ENCODE measurements at places on chromosomes 12 and 14.

GRCh38 chr14:71155743-71156142, 248.5 kb downstream of the PCNX1 start:
- DNase-seq: no peak

DNA sequence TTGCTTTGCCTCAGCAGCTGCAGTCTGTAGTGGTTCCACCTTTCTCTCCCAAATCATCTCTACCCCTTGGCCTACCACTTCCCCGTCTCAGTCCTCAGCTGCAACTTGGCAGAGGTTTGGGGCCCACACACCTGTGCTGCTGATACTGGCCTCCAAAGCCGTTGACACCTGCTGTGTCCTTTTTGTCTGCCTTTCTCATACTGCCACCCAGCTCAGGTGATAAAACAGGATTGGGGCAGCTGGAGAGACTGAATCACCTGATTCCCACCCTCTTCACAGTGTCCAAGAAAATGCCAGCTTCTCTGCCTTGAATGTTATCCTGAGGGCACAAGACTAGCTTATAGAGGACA, 103.7 kb downstream of the ETV6 start:
- no peak for DNase-seq

DNA sequence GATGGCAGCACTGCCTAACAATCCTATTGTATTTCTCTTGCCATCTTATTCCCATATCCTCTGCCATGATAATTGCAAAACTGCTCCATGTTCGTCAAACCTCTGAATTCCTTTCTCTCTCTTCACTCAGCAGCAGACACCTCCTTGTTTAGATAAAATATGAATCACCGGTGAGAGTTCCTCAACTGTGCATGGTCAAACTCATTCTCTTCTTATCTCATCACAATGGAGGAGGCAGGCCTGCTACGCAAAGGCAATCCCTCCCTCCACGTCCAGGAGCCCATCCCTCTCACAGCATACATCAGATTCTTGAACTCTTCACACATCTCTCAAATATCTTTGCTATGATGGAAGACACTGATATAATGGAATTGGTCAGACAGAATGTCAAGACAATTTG, 90.1 kb upstream of the DAAM1 start:
- no peak for DNase-seq

DNA sequence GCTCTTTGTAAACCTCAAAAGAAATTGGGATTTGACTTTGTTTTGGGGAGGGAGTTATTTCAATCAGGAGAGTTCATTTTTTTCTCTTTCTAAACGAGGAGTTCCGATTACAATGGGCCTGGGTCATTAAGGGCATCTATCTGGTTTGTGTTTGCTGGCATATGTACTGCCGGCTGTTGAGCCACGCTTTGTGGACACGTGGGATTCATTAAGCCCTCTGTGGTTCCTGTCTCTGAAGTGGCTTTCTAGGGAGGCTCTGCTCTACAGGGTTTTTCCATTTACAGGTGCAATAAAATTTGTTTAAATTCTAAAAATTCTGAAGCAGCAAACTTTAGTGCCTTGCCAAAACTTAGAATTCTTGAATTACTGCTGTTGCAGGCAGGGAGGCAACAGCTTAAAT, 57.9 kb downstream of the GNS start:
- DNase-seq: no peak

DNA sequence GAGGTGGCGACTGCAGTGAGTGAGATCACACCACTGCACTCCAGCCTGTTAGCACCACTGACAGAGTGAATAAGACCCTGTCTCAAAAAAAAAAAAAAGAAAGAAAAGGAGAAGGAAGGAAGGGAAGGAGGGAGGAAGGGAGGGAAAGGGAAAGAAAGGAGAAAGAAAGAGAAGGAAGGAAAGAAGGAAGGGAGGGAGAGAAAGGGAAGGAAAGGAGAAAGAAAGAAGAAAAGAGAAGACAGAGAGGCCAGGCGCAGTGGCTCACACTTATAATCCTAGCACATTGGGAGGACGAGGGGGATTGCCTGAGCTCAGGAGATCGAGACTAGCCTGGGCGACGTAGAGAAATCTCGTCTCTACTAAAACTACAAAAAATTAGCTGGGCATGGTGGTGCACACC, 13.2 kb downstream of the DCAF5 start:
- no peak for DNase-seq

DNA sequence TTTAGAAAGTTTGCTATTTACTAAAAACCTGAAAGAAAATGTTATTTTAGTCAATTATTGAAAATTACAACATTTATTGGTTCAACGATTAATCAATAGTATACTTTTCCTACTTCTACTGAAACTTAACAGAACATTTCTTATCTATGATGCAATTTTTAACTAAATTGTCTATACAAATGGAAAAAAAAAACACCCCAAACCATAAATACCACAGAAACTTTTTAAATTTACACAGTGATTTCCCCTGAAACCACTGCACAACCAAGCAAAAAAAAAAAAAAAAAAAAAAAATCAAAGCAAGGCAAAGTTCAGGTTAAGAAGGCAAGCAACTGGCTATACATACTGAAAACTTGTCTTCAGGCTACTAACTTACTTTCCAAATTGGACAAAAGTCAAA, 71.9 kb upstream of the POC1B start:
- no peak for DNase-seq

GRCh38 chr12:28456934-28457710, 266.9 kb downstream of the CCDC91 start:
- no peak for DNase-seq

- DNase-seq: no peak
These were observed 195.1 kb downstream of the PHETA1 start for GRCh38 chr12:111173836-111174235.

- no peak for DNase-seq
These were observed 12.1 kb downstream of the SIRT4 start for GRCh38 chr12:120314220-120314619.

DNA sequence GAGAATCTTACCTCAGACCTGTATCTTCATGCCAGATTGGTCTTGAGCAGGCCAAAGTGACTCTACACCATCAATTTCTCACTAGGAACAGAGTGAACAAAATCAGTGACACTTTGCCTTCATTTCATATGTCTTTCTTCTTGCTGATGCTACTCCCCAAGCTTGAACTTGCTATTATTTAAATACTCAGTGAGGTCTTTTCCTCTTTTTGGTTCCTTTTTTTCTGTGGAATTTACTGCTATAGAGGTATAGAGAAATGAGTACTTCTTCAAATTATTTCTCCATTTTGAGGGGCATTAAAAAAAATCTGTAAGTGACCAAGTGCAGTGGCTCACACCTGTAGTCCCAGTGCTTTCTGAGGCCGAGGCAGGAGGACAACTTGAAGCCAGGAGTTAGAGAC, at the start of gene GPR33:
GPR33 (minus strand) TSS at position 154 of the 400 bp plus-strand sequence. CDS start 4,074 bp downstream, outside the sequence.
- no peak for DNase-seq

DNA sequence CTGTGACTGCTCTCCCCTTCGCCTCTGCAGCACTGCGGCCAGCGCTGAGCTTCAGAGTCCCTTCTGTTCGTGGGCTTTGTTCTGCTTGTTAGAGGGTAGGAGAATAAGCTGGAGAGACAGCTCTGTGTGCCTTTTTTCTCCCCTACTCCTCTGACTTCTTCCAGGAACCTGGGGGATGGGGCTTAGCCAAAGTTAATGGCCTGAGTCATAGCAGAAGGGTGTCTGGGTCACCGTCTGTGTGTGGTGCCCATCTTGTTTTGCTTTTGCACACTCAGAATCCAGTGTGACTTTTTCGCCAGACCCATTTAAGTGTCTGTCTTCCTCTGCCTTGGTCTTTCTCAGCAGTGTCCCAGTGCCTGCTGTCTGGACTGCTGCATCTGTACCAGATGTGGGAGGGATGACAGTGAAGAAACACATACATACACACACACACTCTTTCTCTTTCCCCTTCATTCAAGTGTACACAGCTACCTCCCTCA, 3.0 kb downstream of the KIF5A start:
- no peak for DNase-seq

DNA sequence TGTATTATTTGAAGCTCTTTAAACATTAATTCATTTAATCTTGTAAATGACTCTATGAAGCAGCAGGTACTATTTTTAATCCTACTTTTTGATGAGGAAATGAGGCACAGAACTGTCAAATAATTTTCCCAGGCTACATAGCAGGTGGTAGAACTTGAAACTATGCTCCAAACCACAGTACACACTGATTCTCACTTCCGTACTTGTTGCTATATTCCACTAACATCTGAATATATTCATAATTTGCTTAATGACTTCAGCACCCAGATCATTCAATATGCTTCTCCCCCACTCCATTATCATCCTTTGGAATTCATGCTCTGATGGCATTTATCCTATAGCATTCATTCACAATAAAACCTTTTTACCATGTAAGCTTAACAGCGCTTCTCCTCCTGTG, 4.9 kb downstream of the ERGIC2 start:
- no peak for DNase-seq

DNA sequence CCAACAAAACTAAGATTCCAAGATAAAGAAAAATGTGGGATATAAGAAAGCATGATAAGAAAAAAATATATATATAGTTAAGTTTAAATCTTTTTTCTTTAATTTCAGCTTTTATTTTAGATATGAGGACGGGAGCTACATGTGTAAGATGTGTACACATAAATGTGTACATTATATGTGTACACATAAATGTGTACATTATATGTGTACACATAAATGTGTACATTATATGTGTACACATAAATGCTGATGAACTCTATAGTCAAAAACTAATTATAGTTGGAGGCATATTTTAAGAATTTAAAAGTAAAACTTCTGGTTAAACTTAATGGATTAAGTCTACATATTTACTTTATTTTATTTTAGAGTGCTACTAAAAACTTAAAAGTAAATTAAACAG, 123.6 kb downstream of the BTG1 start:
- DNase-seq: no peak

- no peak for DNase-seq
These were observed 83.2 kb downstream of the PAH start for GRCh38 chr12:102833687-102834441.

DNA sequence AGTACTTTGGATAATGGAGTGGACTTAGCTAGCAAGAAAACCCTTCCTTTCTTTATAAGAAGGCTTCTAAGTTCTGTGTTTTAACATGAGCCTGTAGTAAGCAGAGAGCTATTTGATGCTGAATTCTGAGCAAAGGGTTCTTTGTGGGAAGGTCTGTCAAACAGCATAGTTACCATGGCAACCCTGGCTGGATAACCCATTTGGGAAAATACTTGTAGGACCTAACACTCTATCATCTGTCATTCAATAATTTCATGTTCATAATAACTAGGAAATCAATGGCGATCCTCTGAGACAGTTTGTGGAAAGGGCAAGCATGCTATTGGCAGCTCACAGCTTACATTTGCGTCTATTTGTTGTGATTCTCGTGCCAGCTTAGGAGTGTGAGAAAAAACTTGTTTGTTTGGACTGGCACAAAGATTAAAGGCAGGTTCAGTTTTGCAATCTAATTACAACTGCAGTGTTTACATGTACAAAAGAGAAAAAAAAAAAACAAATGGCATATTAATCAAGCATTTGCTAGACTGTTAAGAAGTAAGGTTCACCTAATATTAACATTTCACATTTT, 219.2 kb downstream of the PDZRN4 start:
- DNase-seq: no peak

DNA sequence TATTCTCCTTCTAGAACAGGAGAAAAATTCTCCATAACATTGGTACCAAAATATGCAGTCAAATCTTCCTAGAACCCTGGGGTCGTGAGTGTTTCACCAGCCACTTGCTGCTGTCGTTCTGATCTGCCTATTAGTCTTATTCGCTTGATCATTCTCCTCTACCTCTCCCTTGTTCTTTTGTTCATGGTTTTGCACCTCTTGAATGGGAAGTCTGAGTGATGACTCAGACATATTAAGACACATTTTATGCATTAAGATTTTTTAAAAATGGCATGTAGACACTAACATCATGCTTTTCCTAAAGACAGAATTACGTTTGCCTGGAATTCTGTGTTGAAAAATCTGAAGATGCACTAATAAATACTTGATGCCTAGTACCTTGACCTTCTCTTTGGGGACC, 159.2 kb upstream of the LRIG3 start:
- DNase-seq: no peak

- no peak for DNase-seq
These were observed 28.1 kb downstream of the OR10P1 start for GRCh38 chr12:55664826-55665225.

GRCh38 chr12:77435446-77436091, 370.2 kb upstream of the E2F7 start:
- DNase-seq: no peak

DNA sequence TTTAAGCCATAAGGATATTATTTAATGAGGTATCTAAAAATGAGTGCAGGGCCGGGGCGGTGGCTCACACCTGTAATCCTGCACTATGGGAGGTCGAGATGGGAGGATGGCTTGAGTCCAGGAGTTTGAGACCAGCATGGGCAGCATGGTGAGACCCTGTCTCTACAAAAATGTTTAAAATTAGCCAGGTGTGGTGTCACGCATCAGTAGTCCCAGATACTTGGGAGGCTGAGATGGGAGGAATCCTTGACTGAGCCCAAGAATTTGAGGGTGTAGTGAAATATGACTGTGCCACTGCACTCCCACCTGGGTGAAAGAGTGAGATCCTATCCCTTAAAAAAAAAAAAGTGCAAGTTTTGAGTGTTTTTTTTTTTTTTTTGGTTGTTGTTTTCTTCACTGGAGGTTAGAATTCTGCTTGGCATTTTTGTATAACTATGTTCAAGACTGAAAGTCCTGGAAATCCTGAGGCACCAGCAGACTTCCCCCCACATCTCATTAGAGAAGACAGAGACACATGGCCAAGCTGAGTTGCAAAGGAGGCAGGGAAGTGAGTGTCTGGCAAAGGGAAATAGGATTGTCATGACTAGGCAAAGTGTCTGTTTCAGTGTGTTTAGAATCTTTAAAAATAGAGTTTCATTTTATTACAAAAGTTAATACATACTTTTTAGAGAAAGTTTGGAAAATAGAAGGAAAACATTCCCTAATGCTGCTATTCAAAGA, 53.5 kb upstream of the DUSP6 start:
- no peak for DNase-seq

GRCh38 chr12:131491155-131491554, 219.7 kb upstream of the SFSWAP start:
- no peak for DNase-seq

DNA sequence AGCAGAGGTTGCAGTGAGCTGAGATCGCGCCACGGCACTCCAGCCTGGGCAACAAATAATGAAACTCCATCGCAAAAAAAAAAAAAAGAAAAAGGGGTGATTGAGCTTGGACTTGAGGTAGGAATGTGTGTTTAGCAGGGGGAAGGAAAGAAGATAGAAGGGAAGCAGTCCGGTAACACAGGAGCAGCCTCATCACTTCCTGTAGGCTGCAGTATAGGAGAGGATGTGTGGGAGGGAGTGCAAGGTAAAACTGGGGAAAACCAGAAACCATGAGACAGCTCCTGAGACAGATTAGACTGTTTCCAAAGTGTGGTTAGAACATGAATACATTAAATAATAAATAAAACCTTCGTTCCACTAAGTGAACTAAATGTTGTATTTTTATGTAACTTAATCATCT, 49.2 kb downstream of the FGD4 start:
- DNase-seq: no peak

GRCh38 chr14:30610787-30611343, 11.3 kb upstream of the SCFD1 start:
- DNase-seq: peak; percentile 3

GRCh38 chr14:43853541-43853940, 653.5 kb downstream of the FSCB start:
- DNase-seq: no peak
